ENCODE measurements at places on chromosomes 5 and 9.

GRCh38 chr5:150320044-150320613, 17.4 kb upstream of the ARSI start:
- peak; percentile 7 for DNase-seq

DNA sequence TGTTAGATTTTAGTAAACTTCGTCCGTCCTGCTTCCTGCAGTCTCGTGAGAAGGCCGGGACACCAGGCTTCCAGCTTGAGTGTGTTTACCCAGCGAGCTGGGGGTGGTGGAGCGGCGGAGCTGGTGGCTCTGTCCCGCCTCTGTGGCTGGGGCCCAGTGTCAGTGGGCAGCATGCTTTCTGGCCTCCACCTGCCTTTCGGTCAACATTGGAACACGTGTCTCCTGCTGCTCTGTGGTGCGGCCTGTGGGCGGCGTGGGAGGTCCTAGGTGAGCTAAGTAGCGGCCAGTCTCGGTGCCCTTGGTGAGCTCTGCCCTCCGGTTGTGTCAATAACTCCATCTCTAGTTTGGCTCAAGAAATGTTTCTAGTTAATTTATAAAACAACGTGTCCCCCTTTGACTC, 125.9 kb downstream of the GADD45G start:
- no peak for DNase-seq

DNA sequence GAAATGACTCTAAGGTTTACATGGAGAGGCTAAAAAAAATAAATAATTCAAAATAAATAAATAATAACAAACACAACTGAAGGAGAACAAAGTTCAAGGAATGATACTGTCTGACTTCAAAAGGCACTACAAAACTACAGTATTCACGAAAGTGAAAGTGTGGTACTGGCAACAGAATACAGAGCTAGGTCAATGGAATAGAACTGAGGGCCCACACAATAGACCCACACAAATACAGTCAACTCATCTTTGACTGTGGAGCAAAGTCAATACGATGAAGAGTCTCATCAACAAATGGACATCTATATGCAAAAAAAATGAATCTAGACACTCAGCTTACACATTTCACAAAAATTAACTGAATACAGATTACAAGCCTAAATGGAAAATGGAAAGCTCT, 75.3 kb downstream of the FBXW11 start:
- DNase-seq = no peak

DNA sequence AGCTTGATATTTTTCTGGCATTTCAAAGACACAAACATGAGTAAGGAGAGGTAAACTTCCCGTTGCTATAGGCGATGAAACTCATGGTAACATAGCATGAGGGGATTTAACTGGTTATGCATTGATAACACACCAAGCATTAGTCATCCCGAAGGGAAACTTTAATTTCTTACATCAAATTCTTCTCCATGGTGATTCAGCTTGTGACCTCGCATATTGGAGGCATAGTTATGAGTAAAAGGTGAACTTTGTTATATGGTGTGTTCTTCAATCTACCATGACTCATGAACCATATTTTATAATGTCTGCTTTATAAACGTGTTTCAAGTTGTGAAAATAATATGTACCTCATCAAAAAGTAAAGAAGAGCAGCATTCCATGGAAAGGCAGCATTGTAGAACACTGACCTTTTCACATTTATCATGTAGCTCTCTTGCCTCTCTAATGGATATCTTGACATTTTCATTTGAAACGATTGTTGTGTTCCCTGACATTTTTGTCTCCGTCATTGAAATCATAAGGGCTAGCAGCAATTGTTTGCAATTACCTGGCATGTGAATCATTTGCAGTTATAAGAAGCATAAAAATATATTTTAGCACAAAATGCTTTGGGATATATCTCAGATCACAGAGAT, 491.8 kb downstream of the ANXA1 start:
- no peak for DNase-seq

DNA sequence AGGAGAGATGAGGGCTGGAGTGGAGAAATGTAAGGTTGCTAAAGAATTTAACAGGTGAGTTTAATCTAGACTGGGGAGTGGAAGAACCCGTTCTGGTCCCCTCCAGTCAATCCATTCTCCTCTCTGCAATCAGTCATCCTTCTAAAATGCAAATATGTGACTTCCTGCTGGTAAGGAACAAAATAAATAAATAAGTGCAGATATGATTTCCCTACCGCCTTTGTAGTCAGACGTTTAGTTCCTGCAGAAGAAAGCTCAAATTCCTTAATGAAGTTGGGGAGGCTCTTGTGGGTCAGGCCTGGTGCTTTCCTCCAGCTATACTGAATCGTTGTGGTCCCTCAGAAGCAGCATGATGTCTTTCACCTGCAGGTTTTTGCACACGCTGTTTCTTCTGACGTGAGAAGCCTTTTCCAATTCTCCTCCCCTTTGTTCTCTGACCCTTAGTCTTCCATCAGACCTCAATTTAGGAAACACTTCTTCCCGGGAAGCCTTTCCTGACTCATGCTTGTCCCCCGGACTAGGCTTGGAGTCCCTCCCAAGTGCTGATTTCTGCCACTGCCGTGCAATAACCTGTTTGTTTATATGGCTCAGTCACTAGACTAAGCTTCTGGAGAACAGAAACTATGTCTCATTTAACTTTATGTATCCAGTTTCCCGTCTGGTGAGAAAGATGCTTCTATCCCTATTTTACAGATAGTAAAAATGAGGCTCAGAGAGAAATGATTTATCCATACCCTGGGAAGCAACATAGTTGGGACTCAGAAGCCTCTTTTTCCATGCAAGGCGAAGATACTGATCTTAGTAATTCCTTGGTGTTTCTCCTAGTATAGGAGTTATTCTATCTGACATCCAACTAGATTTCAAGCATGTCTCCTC, 1.3 kb downstream of the ATP6V1G1 start:
- DNase-seq = no peak

GRCh38 chr9:88308831-88309560, 79.2 kb upstream of the SPIN1 start:
- DNase-seq = no peak

GRCh38 chr9:114779352-114779845, 26.4 kb downstream of the TNFSF15 start:
- peak; percentile 69 for DNase-seq

- DNase-seq = no peak
Measured at GRCh38 chr9:110029429-110029955, 178.5 kb downstream of the C9orf152 start.

DNA sequence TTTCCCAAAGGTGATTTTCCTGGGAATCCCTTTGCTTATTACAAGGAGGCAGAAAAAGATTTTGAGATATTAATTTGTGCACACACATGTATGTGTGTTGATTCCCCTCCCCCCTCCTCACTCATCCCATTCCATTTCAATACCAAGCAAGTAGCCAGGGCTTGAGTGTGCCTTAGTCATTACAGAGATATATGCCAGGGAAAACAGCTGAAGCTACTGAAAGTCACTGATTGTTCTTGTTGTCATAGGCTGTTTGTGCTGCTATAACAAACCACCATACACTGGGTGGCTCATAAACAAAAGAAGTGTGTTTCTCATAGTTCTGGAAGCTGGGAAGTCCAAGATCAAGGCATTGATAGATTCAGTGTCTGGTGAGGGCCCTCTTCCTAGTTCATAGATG, 158.6 kb downstream of the BAAT start:
- no peak for DNase-seq

GRCh38 chr9:72102520-72102919, 42.1 kb upstream of the C9orf57 start:
- DNase-seq = no peak

GRCh38 chr9:76441551-76442322, 17.2 kb upstream of the GCNT1 start:
- DNase-seq = no peak

- no peak for DNase-seq
Measured at GRCh38 chr5:67234671-67235176, 38.1 kb upstream of the CD180 start.

DNA sequence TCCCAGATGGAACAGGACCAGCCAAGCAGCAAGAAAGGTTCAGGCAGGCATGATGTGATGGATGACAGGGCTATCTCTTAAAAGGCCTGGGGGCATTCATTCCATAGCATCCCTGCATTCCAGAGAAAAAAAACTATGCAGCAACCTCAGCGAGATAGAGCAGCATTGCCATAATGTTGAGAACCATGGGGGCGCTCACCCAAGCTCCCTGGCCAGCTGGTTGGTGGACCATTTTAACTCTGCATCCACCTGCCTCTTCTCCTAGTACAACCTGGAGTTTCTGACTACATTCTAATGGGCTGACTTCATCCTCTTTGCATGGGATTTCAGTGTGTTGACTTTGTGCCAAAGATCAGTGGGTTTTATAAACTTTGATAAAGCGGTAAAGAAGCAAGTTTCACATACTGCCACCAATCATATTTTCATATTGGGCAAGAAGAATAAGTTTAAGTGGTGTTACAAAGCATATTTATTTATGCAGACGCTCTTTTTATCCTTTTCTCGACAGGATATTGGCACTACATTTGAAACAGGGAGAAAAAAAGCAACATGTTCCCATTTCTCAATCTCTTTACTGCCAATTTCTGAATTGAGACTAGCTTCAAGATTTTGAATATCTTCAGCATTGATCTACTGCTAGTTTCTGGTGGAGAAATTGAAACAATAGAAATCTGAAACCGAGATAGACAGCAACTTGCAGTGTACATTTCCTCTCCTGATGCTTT, 378.3 kb upstream of the WWC1 start:
- DNase-seq = no peak

GRCh38 chr5:124504081-124504916, 242.1 kb downstream of the ZNF608 start:
- DNase-seq = no peak

DNA sequence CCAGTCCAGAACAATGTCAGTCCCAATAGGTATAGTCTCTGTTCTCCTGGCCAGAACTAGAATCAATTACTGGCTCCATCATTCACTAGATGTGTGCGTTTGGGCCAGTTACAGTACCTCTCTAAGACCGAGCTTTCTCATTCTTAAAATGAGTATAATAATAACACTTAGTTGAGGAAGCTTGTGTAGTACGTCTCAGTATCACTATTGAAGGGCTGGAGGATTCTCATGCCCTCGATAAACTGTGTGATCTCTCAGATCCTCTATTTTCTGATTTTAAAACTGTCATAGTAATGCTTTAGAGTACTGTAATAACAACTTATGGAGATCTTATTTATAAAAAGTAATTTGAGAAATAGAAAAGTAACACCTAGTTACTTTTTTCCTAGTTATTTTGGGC, 50.7 kb downstream of the CDKN2A start:
- no peak for DNase-seq

- DNase-seq = no peak
Measured at GRCh38 chr5:172644711-172645110, 3.6 kb downstream of the NEURL1B start.

- no peak for DNase-seq
Measured at GRCh38 chr9:68780720-68781119, 75.7 kb downstream of the PIP5K1B start.

DNA sequence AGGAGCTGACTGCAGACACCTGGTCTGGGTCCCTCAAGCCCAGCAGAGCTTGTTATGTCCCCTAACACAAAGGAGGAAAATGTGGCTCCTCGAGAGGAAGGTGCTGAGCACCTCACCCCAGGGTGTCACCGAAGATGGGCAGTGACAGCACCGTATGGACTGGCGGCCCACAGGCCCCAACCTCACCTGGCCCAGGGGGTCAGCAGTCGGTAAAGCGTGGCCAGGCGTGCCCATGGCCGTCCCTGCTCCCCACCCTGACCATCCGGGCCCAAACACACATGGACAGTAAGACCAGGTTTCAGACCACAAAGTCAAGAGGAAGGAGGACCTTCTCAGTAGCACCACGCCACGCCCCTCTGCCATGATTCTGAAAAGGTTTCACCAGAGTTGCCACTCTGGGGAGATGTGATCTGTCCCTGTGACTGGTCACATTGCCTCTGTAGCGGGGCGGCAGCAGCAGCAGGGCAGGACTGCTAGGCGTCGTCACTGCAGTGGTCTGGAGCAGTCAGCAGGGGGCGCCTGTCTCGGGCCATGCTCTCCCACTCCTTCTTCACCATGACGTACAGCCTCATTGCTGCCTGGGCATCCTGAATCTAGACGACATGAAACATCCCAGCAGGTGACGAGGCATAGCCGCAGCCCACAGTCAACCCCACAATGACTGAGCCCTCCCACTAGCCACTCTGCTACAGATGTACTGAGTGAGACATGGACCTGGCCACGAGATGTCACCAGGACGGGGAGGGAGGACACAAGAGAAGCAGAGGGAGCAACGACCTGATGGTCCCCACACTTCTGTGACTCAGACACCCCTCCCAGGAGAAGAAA, 11.1 kb downstream of the REXO4 start:
- peak; percentile 53 for DNase-seq

- DNase-seq = no peak
Measured at GRCh38 chr5:149089796-149090195, 26.9 kb upstream of the SH3TC2 start.

- DNase-seq = no peak
Measured at GRCh38 chr5:38291355-38291754, 33.0 kb downstream of the EGFLAM start.

DNA sequence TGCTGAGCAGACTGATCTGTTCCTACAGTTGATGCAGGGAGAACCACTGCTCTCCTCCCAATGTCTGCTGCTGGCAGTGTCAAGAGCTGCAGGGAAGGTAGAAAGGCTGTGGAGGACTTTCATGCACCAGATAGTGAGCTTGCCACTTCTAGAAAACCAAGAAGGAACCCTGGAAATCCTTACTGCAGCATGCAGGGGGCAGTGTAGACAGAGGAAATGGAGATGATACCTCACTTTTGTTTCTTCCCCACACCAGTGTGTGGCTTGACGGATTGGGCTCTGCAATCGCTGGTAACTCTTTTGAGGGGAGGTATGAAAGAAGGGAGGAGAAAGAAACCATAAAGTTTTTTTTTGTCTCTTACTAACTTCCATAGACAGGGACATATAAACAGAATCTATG, 480.7 kb downstream of the DMAC1 start:
- no peak for DNase-seq

DNA sequence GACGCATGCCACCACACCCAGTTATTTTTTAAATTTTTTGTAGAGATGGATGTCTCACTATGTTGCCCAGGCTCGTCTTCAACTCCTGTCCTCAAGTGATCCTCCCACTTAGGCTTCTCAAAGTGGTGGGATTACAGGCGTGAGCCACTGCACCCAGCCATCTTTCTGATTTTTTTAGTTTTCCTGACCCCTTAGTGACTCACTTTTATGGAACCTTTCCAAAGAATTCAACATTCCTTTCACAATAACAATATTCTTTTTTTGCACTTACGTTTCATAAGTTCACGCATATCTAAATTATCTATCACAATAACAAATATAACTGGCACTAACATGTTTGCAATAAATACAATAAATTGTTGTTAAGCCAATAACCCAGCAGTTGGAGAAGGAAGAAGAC, 8.5 kb downstream of the ELOVL7 start:
- DNase-seq = no peak

DNA sequence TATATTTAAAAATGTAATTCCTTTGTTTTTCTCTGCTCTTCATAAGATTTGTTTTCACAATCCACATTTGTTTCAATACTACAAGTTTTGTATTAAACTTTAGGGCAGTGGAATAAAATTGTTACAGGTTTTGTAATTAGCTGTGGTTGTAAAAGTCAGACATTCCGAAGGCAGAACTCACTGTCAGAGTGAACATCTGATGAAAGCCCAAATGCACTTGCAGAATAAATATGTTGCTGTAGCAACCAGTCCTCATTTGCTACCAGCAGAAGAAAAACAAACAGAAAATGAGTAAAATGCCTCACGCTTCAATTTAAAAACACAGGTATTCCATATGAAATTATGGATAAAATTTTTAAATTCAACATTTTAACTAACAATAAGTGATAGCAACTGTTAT, 740.1 kb upstream of the FAM174A start:
- no peak for DNase-seq

All from NCI-H345 (cell line).